Mesothelial cell of epicardium (in vitro differentiated cells): ENCODE measurements at places on chromosomes 4 and X.

DNA sequence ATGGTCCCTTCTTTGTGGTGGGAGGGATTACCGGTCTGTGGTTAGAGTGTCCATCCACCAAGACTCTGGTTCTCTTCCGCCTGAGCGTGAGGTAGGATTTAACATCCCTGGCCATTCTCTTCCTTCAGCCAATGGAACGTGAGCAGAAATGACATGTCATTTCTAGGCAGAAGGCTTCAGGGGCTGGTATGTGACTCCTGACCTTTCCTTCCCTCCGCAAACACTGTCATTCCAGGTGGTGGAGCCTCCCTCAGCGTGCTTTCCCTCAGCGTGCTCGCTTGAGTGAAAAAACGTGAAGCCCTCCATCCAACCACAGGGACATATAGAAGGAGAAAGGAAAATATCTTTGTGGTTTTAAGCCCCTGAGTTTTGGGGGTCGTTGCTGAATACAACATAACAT, 34.0 kb upstream of the SLC10A4 start:
- DNase-seq: no peak

DNA sequence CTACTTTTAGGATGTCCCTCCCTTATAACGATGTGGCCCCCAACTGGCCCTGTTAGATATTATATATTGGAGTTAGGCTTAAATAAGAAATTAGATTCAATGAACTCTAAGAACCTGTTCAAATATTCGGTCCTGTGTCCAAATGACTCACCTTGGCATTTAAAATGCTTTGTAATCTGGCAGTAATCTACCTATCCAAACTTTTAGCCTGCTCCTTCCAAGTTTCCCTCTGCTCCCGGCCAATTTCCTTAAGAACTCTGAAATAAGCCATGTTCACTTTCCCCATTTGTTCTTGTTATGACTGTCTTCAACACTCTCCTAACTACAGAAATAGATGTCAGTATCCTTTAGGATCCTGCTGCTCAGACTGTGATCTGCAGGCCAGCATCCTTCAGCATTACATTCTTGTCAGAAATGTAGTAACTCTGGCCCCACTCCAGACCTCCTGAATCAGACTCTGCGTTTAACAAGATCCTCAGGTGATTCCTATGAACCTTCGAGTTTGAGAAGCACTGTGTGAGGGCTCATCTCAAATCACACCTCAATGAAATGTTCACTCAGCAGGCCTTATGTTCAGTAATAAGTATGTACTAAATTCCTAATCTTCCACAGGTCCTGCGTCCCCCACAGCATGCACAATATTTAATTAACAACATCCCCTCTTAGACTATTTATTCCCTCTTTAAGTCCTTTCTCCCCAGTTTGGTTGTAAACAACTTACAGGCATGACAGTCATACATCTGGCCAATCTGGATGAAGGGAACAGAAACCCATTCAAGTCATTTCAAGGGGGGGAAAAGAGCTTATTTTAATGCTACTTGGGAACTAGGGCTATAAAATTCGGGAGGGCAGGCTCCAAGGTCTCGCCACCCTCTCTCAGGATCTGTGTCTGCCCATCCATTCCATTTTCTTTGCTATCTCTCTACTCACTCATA, 3.0 kb downstream of the ATP8A1 start:
- no peak for DNase-seq

- no peak for DNase-seq
Observed at GRCh38 chrX:35090801-35091200, 148.2 kb downstream of the FAM47B start.

DNA sequence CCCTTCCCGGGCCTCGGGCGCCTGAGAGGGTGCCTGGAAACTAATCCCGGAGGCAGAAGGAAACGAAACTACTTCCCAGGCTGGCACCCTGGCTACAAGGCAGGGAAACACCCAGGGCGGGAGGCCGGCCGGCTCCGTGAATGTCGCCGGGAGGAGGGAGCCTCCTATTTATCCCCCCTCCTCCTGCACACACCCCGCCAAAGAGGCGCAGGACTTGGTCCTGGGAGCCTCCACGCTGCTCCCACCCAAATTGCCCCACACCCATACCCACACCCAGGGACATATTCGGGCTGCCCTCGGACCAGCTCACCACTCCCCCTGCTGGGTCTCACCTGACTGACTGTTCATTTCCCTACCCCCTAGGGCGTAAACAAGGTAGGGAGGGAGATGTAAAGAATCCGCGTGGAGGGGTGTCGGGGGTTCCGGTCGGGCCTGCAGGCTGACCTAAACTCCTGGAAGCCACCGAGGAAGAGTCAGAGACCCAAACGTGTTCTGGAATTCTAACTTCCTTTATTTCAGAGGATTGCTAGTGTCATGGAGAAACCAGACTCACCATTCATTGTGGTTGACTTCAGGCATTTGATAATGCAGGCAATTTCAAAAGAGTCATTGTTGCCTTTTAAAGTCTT, at the start of gene BTC:
TSS of gene BTC (minus strand) at position 142 of the 629 bp plus-strand sequence. CDS start 198 bp downstream, outside the sequence.
- peak; percentile 41 for DNase-seq

GRCh38 chrX:2863646-2864045, 34.9 kb downstream of the GYG2 start:
- DNase-seq: no peak

DNA sequence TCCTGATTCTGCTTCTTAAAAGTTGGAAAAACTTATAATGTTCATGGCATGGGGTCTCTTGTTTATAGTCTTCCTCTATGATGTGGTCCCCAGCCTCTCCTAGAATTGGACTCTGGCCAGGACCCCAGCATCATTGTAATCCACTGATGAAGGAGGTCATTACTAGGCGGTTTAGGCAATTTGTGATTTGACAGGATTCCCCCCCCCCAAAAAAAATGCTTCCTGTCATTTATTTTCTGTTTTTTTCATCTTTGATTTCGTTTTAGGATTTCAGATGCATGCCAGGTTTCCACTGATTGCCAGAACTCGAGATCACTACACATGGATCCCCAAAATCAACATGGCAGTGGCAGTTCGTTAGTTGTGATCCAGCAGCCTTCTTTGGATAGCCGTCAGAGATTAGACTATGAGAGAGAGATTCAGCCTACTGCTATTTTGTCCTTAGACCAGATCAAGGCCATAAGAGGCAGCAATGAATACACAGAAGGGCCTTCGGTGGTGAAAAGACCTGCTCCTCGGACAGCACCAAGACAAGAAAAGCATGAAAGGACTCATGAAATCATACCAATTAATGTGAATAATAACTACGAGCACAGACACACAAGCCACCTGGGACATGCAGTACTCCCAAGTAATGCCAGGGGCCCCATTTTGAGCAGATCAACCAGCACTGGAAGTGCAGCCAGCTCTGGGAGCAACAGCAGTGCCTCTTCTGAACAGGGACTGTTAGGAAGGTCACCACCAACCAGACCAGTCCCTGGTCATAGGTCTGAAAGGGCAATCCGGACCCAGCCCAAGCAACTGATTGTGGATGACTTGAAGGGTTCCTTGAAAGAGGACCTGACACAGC, 4.9 kb downstream of the SPRY1 start:
- no peak for DNase-seq

GRCh38 chrX:54891573-54891972, 29.1 kb upstream of the TRO start:
- no peak for DNase-seq

- no peak for DNase-seq
Observed at GRCh38 chr4:94595880-94596483, 144.2 kb downstream of the PDLIM5 start.

DNA sequence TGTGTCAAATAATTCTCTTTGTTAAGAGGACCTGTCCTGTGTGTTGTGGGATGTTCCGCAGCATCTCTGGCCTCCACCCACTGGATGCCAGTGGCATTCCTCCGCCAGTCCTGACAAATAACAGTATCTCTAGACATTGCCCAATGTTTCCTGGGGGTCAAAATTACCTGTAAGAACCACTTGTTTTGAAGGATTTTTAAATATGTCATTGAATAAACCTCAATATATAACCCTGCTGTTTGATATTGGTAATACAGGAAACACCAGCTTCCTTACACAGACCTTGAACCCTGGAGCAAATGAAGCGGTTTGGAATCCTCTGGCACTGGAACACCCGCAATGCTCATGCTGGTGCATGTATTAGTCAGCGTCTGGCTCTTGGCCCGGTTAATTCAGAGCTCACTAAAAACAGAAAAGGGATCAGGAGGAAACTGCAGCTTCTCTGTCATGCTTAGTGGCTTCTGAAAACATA, 101.3 kb downstream of the TBL1X start:
- no peak for DNase-seq

- no peak for DNase-seq
Observed at GRCh38 chr4:28682847-28683246, 1822.2 kb downstream of the STIM2 start.

GRCh38 chr4:182140547-182140946, 102.7 kb upstream of the TENM3 start:
- no peak for DNase-seq

DNA sequence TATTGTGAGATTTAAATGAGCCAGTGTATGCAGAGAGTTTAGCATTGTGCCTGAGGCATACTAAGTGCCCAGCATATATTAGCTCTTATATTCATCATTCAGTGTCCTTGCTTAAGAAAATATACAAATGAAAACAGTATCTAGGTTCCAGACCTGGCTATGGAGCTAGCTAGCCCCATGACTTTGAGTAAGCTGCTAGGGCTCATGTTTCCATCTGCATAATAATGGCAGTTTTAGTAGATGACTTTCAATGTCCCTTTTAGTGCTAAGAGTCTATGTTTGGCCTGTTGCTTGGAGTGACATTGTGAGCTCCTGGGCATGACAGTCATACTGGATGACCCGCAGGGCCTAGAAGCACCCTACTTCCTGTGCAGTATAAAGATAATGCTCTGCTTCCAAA, 435.3 kb downstream of the ZIC3 start:
- DNase-seq: no peak

- no peak for DNase-seq
Observed at GRCh38 chr4:152310257-152310656, 225.6 kb downstream of the FBXW7 start.

- no peak for DNase-seq
Observed at GRCh38 chrX:15158350-15158735, 111.5 kb downstream of the ASB9 start.

DNA sequence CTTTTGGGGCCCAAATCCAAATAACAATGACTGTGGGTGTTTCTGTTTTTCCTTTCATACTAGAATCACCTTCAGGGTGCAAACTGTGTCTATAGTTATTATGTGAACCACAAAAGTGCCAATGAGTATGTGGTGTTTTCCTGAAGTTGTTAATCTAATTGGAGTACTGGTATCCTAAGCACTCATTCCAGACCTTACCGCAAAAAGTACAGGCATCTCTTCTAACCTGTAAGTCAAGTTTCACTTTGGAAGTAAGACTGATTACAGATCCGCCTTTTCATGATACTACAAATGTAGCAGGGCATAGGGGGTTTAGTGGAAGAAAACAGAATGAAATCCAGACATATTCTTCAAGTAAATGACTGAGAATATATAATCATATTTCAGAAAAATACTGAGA, 16.1 kb downstream of the COQ2 start:
- DNase-seq: no peak

- DNase-seq: no peak
Observed at GRCh38 chrX:155028129-155028528, 1.5 kb downstream of the FUNDC2 start.

GRCh38 chr4:103029300-103029699, 9.8 kb upstream of the SLC9B1 start:
- DNase-seq: no peak

- DNase-seq: peak; percentile 70
Observed at GRCh38 chr4:95549246-95550114, 707 bp upstream of the UNC5C start.

DNA sequence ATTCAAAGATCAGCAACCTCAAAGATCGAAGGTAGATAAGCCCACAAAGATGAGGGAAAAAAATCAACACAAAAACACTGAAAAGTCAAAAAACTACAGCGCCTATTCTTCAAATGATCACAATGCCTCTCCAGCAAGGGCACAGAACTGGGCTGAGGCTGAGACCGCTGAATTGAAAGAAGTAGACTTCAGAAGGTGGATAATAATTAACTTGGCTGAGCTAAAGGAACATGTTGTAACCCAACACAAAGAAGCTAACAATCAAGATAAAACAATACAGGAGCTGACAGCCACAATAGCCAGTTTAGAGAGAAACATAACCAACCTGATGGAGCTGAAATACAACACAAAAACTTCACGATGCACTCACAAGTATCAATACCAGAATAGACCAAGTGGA, 231.1 kb downstream of the STPG2 start:
- no peak for DNase-seq

DNA sequence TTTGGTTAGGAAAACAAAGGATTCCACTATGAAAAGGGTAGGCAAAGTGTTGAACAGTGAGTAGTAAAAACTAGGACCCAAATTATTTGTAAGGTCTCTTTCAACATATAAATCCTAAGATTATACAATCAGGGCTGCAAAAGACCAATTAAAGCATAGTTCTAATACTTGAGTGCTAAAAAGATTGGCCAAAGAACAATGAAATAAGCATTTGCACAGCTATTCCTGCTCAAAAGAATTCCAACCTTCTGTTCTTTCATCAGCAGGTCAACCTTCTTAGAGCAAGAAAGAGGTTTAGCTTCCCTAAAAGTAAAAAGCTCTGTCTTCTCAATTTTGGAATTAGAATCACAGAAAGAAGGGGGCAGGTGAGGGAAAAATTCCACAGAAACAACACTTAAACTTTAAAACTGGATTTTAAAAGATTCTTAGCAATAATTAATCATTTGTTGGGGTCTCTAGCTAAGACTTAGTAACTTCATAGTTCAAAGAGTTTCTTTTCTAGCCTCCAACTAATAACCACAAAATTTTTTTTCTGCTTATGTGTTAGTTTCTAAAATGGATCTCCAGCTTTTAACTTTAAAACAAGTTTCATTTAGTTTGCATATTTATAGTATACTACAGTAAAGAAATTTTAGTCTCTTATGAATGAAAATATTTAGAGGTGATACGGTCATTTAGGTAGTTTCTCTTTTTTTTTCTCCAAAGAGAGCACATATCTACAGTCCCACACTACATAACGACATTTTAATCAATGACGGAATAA, 16.3 kb downstream of the TSPAN5 start:
- no peak for DNase-seq

- DNase-seq: no peak
Observed at GRCh38 chr4:143404555-143404954, 67.9 kb downstream of the GAB1 start.

GRCh38 chr4:187782286-187782824, 213.2 kb upstream of the ZFP42 start:
- no peak for DNase-seq

- DNase-seq: no peak
Observed at GRCh38 chr4:7647186-7647585, 212.5 kb upstream of the PSAPL1 start.

DNA sequence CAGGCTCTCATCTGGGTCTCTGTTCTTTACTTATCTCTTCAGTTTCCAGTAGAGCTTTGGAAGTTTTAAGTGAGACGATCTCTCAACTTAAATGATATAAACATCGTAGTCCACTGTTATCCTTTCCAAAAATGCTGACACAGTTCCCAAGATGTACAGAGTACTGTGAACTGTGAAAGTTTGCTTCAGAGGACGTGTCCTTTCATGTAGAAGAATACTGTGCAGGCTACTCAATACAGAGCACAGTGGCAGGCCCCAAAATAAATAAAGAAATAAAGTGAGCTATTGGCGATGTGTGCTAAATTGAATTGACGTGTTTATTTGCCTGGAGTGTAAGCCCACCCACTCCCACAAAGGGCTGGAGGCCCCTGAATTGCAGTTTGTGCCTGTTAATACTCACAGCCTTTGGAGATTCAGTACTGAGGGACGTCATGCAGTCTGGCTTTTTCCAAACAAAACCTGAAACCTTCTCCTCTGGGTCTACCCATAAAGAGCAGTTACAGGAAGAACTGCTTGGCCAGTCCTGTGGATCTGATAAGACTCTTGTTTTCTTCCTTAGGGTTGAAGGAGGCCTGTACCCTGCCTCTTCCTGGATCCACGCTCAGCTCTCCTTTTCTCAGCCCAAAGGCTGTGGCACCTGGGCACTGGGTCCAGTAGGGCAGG, 66.1 kb downstream of the SOWAHB start:
- no peak for DNase-seq
